ENCODE measurements at places on chromosomes 3 and 15. TPM values are rescaled to one million over a fixed set of nuclear protein-coding genes. Genes with fewer than 3 reads are reported as not detected.

DNA sequence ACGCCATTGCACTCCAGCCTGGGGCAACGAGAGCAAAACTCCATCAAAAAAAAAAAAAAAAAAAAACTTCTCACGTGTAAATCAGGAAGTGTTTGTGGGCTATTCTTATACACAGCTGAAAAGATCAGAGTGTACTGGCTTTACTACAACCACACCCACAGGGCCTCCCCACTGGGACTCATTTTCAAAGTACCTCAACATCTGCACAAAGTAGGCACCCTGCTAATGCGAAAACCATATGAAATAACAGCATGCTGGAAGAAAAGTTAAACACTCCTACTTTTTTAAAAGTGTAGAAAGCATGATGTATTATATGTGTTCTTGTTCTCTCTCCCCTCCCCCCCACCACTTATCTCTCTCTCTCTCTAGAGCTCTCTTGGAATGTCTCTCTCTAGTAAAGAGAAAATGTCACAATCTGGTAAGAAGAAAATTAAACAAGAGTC, 11.1 kb downstream of the UACA start:
- no peak for DNase-seq

DNA sequence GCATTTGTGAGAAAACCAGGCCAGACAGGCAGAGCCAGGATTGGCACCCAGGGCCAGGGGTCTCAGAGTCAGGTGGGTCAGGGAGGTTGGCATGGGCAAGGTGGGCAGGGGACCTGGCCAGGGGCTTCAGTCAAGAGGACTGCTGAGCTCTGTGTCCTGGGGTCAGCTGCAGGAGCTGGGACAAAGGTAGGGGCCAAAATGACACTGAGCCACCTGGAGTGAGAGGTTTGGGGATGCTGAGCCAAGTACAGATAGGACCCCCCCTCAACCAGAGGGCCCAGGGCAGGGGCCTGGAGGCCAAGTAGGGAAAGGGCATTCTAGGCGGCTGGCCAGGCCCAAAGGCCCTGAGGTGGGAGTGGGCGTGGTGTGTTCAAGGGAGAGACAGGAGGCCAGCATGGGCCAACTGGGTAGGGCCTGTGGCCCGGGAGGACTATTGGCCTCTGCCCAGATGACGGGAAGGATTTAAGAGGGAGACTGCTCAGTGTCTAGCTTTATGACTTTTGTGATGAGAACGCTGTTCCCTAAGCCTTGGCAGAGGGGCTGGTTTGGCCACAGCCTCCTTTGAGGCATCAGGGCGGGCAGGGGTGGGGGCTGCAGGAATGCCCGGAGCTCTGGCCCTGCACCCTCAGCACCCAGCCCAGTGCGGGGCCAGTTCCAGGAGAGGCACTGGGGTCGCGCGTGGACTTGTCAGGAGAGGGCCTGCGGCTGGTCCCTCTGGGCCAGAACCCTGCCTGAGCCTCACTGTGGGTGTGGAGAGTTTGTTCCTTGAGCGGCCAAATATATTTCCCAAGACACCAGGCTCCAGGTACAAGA, 3.1 kb downstream of the CFAP100 start:
- no peak for DNase-seq

- no peak for DNase-seq
Measured at GRCh38 chr15:54149115-54149531, 170.9 kb downstream of the UNC13C start.

GRCh38 chr15:64009241-64009640, 37.0 kb downstream of the DAPK2 start:
- no peak for DNase-seq

DNA sequence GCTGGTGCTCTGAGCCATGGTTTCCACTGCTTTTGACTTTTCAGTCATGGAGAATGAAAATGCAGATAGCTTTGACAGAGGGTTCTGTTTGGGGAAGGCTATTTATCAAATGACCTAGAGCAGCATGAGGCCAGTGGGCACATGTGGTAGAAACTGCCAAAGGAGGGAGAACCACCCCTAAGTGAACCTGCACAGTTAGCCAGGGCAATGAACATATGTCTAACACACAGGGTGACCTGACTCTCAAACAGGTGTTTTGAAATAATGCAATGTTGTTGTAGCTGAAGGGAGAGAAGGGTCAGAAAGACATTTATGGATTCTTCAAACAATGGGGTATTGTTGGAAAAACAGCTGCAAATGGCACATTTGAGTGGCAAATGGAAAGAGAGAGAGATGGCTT, 174.4 kb upstream of the FAM3D start:
- no peak for DNase-seq

GRCh38 chr3:148882288-148882687, 17.2 kb downstream of the CPA3 start:
- DNase-seq = no peak

DNA sequence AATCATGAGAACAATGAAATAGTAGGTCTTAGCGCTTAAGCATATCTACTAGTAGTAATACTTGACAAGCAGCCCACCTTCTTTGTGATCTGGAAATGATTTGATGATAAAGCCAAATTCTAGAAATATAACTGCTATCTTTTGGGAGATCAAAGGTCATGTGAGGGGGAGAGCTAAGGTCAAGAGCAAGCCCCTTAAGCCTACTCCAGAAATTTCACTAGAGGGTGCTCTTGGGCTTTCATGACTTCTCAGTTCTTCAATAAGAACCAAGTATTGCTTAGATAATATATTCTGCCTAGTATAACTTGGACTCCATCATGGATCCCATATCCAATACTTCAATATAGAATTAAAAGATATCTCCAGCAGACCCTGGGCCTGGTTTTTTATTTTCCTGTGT, 319.6 kb downstream of the ZBTB20 start:
- no peak for DNase-seq

DNA sequence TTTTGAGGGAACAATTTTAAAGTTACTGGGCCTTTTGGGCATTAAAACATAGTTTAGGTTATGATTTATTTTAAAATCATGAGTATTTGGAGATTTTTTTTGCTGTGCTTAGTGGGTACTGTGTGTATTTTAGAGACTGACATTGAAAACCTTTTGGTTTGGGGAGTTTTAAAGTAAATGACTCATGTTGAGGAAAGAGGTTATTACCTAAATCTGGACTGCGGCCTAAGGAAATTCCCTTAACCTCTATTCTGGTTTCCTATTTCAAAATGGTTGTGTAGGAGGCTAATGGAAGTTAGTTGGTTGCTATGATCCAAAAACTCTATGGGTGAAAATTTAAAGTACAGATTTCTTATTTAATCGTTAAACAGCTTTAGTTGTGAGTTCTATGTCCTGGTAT, 57.3 kb upstream of the DPH6 start:
- DNase-seq = no peak

GRCh38 chr3:162670181-162670580, 1173.6 kb downstream of the OTOL1 start:
- DNase-seq = no peak

- no peak for DNase-seq
Measured at GRCh38 chr3:188350961-188351360, 197.0 kb downstream of the LPP start.

DNA sequence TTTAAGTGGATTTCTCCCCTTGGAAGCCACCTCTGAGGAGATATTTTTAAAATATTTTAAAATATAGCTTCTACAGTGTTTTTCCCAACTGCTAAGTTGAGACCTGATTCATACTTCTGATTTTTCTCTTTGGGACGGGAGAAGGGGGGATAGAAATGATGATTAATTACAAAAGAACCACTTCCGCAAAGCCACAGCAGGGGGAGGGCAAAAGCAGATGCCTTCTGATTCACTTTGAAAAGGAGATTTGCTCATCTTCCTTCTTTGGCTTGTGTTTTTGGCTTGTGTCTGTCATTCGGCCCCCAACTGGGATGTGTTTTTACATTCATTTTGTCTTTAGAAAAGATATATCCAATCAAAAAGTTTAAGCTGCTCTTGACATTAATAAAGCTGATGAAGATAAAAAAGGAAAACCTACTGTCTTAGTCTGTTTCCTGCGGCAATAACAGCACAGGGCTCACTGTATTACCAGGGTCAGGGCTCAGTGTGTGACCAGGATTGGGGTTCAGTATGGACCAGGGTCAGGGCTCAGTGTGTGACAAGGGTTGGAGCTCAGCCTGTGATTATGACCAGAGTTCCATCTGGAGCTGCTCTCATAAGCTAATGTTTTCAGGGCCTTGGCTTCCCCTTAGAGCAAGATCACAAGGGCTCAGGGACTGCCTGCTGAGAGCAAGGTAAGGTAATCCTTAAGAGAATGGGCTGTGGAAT, 223.2 kb downstream of the MTHFS start:
- no peak for DNase-seq

DNA sequence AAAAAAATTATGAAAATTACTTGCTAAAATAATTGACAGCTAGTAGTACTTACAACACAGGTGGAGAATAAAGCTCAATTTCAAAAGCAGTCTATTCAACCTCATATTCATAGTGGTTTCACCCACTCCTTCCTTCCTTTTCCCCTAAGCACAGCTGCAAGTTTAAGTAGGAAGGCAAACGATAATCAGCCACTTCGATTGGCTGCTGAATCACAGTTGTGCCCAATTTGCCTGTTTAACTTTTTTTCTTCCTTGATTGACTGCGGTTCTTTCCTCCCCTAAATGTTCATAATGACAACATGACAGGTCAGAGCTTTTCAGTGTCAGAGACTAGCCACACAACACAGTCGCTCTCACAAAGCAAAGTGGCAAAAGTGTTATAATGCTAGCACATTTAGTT, 468.0 kb upstream of the GBE1 start:
- DNase-seq = no peak

GRCh38 chr15:84992157-84992944, 10.7 kb downstream of the PDE8A start:
- DNase-seq = peak; percentile 48

GRCh38 chr3:78708565-78709073, 1059.2 kb downstream of the ROBO1 start:
- DNase-seq = no peak

DNA sequence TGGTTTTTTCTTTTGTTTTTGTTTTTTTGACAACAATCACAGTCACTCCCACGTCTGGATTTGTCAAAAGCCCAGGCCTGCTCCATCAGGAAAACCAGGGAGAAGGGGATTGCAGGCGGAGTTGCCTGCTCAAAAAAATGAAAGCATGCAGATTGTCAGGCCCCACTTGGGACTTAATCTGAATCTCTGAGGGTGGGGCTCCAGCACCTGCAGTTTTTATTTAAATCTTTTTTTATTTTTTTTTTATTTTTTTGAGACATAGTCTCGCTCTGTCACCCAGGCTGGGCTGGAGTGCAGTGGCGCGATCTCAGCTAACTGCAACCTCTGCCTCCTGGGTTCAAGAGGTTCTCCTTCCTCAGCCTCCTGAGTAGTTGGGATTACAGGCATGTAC, 140.9 kb downstream of the FOXP1 start:
- DNase-seq = no peak

GRCh38 chr3:142447301-142447851, 461 bp downstream of the XRN1 start:
- peak; percentile 16 for DNase-seq

- DNase-seq = no peak
Measured at GRCh38 chr3:11592445-11593298, 51.0 kb downstream of the VGLL4 start.

DNA sequence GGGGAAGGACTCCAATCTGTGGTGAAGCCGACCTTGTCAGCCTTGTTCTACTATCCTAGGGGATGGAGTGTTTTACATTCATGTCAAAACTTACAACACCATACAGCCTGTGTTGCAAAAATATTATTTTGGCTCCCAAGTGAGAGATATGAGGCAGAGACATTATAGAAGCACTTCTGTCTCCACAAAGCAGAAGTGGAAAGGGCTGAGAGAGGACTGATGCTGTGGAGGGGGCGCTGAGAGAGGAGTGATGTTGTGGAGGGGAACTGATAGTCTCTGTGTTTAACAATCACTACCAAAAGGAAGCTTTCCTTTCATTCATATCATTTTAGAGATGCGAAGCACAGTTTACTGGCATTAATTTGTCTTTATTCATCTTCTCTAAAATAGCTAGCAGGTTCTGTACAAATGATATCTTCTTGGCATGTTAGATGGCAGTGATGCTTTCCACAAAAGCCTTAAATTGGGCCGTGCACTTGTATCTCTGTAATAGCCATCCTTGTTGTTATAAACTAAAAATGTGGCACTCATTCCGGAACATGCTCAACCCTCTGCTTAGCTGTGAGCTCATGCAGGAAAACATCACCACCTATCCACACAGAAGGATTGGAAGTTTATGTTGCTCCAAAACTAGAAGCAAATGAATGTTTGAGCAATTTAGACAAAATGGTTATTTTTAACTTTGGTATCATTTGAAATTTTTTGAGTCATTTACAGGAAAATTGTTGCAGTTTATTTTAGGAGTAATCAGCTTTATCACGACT, 134.6 kb upstream of the TP63 start:
- no peak for DNase-seq

GRCh38 chr3:167350245-167350862, 29.7 kb downstream of the ZBBX start:
- DNase-seq = no peak

DNA sequence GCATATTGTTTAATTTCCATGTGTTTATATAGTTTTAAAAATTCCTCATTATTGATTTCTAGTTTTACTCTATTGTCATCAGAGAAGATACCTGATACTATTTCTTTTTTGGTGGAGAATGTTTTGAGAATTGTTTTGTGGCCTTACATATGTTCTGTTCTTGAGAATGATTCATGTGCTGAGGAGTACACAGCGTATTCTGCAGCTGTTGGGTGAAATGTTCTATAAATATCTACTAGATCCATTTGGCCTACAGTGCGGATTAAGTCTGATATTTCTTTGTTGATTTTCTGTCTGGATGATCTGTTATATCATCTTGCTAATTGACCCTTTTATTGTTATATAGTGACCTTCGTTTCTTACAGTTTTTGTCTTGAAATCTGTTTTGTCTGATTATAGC, 109.7 kb downstream of the UBE2E2 start:
- no peak for DNase-seq

DNA sequence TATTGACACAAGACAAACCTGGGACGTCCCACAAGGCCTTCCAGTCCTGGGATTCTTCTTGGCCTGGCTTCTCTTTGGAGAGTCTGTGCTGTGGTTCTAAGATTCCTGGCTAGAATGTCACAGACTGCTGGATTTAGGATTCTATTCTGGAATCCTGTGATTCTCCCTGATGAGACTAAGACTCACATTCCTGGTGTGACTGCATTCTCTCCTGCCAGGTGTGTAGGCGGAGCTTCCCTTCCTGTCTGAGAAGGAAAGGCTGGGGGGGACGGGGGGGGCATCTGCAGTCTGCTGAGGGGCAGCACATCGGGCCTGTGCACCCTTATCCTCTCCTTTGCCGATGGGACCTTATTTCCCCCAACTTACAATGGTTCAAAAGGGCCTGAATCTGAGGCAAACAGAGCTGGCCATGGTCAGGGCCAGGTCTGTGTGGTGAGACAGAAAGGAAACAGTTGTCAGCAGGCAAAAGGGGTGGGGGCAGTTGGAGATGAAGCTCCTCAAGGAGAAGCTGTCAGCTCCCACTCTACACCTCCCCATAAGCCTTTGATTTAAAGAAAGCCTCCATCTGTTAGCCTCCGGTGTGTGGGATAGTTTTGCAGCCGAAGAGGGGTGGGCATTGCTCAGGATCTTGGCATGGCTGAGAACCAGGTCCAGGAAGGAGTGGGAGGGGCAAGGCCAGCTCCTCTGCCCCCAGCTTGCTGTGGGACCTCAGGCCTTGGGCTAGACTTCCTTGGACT, 30.9 kb downstream of the VIPR1 start:
- no peak for DNase-seq

POPDC2 gene
- 2.6 TPM for total RNA-seq

ZNF662 gene
- total RNA-seq = 2.7 TPM

CSK gene
- 118 TPM for total RNA-seq

SLC30A4 gene
- total RNA-seq = 2.1 TPM

GLT8D1 gene
- total RNA-seq = 8.4 TPM

LMAN1L gene
- total RNA-seq = 0.93 TPM

EIF5A2 gene
- total RNA-seq = 10.6 TPM

All from CD4-positive, alpha-beta T cell (primary cell).